ENCODE measurements at places on chromosomes 12 and 14.

DNA sequence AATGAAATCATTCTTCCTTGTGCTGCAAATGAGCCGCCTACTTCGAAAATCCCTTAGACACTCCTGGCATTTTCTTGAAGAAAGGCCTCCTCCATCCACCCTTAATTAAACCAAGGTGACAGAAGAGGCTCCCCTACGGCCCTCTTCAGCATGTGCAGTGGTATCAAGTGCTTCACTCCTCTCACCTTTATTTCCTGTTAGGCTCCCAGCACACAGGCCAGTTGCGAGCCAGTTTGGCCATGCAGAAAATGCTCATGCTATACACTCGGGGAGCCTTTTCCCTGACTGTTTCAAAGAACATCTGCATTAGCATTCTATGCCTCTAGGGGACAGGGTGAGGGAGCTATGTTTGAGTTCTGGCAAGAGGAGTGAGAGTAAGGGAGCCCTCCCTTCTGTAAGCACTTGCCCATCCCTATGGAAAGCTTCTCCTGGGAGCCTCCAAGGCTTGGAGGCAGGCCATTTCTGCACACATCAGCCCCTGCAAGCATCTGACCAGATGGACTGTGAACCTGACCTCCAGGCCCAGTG lies 291.5 kb downstream of the RPS29 start:
- DNase-seq, result no peak

DNA sequence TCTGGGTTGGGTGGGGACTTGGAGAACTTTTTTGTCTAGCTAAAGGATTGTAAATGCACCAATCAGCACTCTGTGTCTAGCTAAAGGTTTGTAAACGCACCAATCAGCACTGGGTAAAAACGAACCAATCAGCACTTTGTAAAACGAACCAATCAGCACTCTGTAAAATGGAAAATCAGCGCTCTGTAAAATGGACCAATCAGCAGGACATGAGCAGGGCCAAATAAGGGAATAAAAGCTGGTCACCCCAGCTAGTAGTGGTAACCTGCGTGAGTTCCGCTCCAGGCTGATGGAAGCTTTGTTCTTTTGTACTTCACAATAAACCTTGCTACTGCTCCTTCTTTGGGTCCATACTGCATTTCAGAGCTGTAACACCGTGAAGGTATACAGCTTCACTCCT lies 1.7 kb upstream of the ACOT2 start:
- DNase-seq, result no peak

DNA sequence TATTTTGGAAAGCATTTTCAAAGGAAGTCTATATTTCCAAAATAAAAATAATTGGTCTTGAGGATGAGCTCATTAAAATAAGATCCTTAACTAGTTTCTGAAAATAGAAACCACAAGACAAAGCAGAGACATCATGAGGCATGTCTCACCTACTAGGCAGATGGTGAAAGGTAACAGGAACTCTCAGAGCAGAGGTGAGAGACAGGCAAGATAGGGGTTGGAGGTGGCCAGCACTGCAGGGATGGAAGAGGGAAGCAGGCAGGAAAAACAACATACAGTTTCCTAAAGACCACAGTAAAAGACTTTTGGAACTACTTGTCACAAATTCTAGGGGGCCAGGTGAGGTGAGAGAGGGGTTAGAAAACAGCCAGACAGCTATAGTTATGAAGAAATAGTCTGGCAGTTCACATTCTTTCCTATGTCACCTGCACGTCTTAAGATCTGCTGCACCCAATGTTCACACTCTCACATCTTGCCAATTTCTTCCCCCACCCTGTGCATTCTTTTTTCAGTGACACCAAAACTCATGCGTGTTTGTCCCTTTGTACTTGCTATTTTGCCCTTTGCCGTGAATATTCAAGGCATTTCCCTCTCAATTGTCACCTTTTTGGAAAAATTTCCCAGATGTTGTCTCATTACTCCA lies 341.7 kb upstream of the KITLG start:
- DNase-seq, result no peak

- DNase-seq, result no peak
Observed at GRCh38 chr14:91292491-91292890, 48.0 kb upstream of the GPR68 start.

DNA sequence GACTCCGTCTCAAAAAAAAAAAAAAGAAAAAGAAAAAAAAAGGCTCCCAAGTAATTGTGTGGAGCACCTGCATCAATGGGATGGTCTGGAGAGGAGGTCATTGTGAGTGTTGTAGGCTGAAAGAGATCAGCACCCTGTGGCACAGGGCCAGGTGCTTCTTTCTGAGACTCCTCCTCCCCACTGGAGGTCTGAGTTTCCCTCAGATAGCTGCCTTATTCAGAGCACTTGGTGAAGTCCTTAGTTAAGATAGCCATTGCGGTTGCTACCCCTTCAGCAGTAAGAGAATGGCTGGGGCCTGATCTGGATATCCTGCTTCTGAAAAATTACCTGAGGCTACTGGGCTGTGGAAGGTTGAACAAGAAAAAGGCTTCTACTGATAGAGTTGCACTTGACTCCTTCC lies 69.8 kb downstream of the ANO6 start:
- no peak for DNase-seq

DNA sequence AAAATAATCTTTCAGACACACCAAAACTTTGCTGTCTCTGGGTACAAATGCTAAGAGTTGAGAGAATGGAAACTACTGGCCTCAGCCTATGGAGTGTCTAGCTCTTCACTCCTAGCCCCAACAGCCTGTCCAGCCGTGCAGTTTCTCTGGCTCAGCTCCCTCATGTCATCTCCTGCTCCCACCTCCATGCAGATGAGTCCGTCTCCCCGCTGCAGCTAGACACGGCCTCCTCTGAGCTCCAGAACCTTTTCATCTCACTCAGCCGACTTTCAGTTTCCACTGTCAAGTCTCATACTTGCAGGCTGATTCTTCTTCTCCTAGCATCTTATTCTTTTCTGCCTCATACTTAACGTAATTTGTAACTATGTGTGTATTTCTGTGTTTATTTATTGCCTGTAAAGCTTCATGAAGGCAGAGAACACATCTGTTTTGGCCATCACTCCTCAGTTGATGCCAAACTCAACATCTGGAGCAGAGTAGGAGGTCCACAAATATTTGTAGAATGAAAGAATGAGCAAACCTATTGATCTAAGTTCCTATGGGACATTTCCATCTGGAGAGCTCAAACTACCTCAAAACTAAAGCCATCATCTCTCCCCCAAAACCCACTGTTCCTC lies 139.8 kb upstream of the PWP1 start:
- DNase-seq, result no peak

DNA sequence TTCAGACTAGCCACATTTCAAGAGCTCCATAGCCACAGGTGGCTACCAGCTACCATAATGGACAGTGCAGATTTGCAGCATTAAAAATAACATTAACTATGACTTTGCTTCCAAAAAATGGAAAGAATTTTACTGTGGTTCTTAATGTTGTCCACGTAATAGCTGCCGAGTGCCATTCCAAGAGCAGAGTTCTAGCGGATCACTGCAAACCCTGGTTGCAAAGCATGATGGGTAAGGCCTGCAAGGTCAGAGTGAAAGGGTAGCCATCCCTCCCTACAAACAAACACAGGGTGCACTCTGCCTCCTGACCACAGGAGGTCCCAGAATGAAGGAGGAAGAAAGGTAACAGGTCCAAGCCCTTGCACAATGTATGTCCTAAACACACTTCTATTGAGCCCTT lies 157.6 kb downstream of the DPF3 start:
- DNase-seq, result no peak

DNA sequence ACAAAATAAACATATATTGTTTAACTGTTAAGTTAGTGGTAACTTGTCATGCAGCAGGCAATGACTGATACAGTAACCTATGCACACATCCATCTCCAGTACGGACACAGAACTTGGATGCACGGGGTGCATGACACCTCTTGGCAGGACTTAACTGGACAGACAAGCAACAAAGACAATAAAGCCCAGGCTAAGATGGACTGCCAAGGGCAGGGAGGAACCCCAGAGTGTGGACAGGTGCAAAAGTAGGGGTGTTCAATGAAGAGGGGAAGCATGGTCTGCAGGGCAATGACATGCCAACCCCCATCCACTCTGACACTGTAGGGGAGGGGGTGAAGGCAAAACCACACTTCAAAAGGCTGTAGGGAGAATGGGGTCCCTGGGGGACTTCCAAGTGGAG lies 11.7 kb downstream of the SSH1 start:
- DNase-seq, result no peak

DNA sequence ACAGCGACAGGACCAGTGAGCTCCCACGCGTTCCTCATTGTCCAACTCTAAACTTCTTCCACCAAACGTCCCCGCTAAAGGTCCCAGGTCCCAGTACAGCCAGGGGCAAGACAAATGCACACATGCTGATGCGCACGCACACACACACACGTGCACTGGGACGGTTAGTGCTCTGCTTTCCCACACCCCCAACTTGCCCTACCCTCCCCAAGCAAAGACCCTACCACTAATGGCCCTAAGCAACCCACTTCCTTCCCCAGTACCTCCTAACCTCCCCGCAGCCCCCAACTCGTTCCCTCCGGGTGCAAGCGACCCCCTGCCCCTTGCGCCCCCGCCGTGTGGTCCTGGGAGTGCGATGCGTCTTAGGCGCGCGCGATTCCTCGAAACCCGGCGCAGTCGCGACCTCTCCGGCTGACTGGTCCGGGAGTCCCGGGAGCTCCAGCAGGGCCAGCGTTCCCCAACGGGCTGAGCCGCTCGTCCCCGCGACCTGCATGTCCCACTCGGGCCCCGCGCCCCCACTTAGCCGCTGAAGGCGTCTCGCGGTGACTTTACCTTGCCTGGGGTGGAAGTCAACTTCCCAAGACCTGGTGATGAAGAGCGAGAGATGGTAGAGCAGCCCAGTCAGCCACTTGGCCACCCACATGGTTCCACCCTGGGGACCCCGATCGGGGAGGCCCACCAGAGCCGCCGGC lies 578 bp downstream of the ADAMTS20 start:
- DNase-seq, result no peak

DNA sequence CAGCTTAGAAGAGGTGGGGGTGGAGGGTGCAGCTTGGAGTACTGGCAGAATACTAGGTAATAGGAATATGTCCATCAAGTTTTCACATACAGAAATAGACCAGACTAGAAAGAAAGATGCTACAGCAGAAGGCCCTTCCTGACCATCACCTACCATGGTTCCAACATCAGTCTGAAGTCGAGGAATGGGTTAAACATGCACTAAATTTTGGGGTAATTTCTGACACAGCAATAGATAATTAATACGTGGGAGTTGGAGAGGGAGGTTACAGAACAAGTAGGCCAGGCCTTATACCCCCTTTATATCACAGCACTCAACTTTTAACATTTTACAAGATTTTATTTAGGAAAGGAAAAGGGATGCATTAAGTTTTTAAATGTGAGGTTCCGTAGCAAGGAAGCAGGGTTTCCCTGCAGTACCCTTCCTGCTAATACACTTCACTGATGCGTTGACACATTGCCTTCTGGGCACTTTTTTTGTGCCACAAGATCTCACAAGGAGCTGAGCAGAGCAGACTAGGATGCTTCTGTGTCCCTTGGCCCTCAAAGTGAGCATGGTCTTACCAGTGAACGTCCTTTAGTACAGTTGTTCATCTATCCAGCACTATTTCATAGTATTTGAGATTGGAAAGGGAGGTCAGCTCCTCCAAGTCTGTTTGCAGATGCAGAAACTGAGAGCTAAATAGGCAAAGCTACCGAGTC lies 50.8 kb downstream of the EID3 start:
- DNase-seq, result no peak

- DNase-seq, result peak; percentile 82
Observed at GRCh38 chr14:91177073-91178034, 63.5 kb downstream of the DGLUCY start.

GRCh38 chr12:700016-700415 lies 36.8 kb upstream of the NINJ2 start:
- no peak for DNase-seq

- no peak for DNase-seq
Observed at GRCh38 chr14:99055019-99055418, 217.0 kb downstream of the BCL11B start.

GRCh38 chr12:25789541-25789944 lies 168.9 kb upstream of the RASSF8 start:
- DNase-seq, result no peak

GRCh38 chr12:30996752-30997151 lies 70.2 kb downstream of the TSPAN11 start:
- DNase-seq, result no peak

- DNase-seq, result no peak
Observed at GRCh38 chr14:20805485-20805884, 2.8 kb upstream of the RNASE1 start.

DNA sequence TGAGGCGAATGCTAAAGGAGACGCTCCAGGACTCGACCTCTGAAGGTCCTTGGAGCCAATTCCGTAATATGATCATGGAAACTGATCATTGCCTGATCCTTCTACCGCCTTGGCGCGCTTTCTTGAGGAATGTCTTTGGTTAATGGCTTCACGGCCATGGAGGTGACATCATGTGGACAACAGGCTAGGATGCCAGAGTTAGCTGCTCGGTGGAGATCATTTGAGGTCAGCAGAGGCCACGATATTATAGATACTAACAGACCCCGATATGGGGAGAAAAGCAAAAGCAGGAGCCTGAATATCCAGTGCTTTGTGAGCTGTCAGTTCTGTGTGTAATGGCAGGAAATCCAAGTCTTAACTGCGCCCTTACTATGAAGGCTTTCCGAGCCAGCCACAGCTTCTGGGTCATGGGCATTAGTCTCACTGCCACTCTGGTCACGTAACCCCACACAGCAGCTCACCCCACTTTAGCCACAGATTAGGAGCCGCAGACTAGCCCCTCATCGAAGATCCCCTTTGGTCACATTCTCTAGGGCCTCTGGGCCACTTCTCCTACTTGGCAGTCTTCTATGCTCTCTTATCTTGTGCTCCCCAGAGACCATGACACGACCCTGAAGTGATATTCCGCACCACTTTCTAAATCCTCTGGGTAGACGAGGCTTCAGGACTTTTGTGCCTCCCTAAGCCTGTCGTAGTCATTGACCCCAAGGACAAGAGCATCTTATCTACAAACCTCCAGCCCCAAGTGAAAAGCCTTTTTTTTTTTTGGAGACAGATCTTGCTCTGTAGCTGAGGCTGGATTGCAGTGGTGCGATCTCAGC lies 724 bp upstream of the CS start:
- DNase-seq, result no peak

GRCh38 chr12:107385509-107385908 lies 292.2 kb upstream of the CRY1 start:
- DNase-seq, result no peak

Measured in OCI-LY7 (cell line).